ENCODE measurements at places on chromosomes 2 and 18.

- no peak for DNase-seq
Measured at GRCh38 chr18:76953583-76954233, 131.4 kb downstream of the ZNF236 start.

DNA sequence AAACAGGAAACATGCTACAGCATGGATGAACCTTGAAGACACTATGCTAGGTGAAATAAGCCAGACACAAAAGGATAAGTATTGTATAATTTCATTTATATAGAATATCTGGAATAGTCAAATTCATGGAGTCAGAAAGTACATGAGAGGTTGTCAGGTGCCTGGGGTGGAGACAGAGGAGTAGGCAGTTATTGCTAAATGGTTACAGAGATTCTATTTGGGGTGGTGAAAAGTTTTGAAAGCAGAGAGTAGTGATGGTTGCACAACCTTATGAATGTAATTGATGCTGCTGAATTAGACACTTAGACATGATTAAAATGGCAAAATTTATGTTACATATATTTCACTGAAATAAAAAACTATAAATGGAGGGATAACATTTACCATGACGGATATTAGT is 197.4 kb downstream of the VAPA start:
- DNase-seq: no peak

DNA sequence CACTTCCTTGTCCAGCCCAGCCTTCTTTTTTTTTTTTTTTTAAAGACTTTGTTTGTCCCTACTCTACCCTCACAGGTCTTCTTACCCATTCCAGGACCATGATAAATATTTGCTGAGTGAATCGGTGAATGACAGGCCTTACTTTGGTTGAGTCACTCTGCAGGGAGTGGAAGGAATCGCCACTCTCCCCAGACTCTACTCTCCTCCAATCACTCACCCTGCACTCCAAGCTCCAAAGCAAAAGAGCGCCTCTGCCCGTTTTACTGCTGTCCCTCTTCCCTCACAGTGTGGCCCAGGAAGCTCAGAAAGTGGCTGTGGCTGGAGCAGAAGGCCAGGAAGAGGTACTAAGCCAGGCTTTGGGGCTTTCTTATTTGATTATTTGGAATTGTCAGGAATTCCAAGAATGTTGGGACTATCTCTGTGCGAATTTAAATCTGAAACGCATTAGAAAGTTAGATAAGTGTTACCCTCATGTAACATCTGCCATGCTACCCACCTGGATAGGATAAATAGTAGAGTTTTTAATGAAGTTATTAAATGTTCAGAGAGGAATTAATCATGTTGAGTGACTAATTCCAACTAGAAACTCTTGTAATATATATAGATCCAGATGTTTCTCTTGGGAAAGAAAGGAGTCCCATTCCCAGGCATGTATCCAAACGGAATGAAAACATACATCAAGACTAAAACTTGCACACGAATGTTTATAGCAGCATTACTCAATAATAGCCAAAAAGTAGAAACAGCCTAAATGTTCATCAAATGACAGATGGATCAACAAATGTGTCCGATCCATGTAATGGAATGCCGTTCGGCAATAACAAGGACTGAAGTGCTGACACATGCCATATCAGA is 43.0 kb upstream of the CHMP1B start:
- no peak for DNase-seq

DNA sequence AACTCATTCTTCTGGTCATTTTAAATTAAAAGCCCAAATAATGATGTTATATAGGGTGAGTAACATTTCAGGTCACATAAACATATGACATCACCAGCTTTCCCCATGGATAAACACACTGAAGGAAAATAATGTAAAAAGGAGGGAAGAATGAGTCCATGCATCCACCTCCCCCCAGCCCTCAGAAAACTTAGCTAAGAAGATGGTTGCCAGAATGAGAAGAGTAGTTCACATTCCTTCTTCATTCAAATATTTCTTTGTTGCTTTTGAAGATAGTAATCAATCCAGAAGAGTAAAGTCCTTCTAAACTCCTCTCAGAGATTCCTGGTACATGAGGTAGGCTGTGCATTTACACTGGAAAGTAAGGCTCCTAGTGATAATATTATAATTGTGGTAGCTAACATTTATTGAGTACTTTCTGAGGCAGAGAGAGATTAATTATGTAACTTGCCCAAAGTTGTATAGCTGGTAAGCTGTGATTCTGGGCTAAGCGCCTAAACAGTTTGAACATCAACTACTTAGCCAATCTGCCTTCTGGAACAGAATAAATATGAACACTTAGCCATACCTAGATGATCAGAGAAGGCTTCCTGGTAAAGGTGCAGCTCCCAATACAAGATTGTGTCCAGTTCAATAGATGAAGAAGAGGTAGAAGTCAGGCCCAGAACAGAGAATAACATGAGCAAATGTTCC is 256.7 kb upstream of the FN1 start:
- no peak for DNase-seq

DNA sequence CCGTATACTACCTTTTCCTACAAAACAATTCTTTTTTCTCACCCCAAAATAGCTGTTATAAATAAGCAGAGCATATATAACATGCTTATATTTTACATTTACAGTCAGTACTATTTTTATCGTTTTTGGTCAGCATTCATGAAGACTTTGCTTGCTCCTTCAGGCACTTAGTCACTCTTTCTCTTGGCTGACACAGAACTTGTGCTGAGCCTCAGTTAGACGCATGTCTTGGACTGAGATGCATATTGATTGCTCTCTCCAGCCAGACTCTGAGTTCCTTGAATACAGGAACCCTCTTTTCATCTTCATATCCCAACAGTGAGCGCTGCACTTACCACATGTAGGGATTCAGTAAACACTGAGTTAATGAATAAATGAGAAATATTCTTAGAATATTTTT is 158.3 kb downstream of the RTN4 start:
- no peak for DNase-seq

DNA sequence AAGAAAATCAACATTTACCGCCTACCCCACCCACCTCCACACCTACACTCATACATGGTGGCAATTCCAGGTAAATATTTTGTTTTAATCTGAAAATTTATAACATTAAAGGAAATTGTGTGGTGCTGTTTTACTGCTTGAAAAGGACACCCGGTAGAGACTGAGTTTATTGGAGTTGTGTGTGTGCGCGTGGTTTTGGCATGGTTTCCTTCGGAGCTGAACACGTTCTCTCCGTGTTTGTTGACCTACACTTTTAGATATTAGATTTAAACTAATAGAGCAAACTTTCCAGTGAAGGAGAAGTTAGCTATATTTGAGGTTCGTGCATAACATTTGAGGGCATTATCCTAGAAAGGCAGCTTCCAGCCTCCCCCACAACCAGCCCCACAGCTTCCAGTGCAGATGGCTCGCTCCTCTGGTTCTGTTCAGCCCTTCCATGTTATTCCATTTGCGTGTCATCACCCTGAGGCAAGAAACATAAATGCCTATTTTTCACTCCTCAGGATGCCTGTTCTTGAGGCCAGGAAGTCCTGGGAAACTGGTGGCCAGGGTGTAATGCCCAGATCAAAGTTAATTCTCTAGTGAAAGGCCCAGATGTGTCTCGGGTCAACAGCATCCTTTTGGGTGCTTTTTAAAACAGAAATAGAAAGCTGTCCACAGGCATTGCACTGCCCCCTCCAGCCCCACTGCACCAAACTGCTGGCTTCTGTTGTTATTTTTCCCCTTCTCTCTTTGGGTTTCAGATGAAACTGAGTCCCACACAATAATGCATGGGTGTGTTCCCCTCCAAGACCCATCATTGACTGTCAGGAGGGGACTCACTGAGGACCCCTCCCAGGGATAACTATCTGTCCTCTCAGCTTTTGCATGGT is 190.2 kb downstream of the SETBP1 start:
- no peak for DNase-seq

GRCh38 chr18:35038881-35039491 is 2.2 kb upstream of the MAPRE2 start:
- no peak for DNase-seq

- DNase-seq: no peak
Measured at GRCh38 chr2:221075203-221075602, 496.9 kb downstream of the EPHA4 start.

DNA sequence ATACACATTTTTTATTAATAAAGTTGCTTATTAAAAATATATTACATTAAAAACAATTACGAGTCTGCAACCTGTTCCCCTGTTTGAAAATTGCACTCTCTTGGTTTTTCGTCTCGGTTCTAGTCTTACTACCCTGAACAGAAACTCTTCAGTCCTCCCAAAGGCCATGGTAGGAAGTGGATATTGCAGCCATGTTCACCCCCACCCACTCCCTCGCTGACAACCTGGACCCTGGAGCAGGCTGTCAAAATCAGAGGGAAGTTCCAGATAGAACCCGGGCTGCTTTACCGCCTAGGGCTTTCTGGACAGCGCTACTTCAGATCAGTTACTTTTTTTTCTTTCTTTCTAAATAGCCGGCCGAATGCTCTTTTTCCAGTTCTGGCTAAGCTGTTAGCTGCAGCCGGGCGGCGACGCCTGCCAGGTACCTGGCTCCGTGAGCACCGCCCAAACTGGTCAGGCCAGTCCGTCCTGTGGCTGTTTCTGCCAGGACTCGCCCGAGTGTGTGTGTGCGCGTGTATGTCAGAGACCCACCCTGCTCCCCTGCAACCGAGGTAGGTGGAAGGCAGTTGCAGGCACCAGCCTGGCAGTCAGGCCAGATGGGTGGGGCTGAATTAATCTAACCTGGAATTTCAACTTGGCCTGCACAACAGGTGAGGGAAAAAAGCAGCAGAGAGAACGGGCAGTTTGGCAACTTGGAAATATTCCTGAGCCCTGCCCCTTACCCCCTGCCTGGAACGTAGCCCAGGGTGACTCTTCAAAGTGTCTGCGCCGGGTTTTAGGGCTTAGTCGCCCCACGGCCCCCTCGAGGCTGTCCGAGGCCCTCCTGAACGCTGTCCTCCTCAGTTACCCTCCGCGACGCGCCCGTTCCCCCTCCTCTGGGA is 1.1 kb upstream of the TET3 start:
- DNase-seq: no peak

GRCh38 chr2:234029150-234029733 is 21.3 kb upstream of the SPP2 start:
- no peak for DNase-seq

- DNase-seq: no peak
Measured at GRCh38 chr18:50955253-50955652, 12.6 kb upstream of the ELAC1 start.

GRCh38 chr18:75209129-75209950 is at the start of gene PTGR3:
Gene PTGR3, minus strand, starts transcription at chr18:75209139. Its CDS starts 81 bp downstream, at chr18:75209058.
- peak; percentile 57 for DNase-seq

GRCh38 chr2:113112871-113113270 is 14.5 kb upstream of the IL1RN start:
- no peak for DNase-seq

DNA sequence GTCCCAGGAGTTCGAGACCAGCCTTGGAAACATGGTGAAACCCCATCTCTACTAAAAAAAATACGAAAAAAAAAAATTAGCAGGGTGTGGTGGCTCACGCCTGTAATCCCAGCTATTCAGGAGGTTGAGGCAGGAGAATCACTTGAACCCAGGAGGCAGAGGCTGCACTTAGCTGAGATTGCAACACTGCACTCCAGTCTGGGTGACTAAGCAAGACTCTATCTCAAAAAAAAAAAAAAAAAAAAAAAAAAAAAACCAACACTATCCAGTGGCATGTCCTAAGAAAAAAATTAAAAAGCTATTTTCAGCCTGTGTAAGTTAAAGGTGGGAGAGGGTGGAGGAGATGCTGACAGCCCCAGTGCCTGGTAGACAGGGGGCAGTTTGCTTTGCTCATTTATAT is 32.2 kb upstream of the REL start:
- DNase-seq: no peak

GRCh38 chr2:6545795-6546194 is 319.9 kb downstream of the CMPK2 start:
- DNase-seq: no peak

- DNase-seq: no peak
Measured at GRCh38 chr2:33144243-33144642, 197.5 kb downstream of the LTBP1 start.

- no peak for DNase-seq
Measured at GRCh38 chr2:235378246-235378645, 115.6 kb upstream of the AGAP1 start.

DNA sequence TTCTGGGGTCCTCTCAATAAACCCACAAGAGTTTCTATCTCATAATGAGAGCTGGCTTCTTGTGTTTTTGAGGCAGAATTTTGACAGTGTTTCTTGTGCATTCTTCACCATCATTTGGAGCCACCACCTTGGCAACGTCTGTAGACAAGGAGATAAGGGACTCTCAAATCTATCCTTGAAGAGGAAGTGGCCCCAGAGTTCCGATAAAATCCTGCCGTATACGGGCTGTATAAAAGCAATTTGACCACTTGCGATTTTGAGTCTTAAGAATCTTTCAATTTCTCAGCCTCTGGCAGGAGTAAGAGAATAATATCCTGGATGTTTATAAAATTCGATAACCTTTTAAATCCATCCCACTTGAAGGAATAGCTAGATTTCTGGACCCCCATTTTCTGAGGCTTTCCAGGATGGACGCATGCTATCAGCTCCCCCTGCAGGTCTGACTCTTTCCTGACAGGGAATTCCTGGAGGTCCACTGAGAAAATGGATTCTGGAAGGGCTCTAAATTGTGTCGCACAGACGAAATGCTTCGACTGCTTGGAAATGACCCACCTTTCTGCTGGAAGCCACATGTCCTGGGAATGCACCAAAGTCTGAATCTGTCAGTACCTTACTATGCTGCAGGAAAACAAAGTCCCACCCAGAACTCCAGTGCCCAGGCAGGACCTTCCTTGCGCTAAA is 54.1 kb downstream of the E2F6 start:
- no peak for DNase-seq

DNA sequence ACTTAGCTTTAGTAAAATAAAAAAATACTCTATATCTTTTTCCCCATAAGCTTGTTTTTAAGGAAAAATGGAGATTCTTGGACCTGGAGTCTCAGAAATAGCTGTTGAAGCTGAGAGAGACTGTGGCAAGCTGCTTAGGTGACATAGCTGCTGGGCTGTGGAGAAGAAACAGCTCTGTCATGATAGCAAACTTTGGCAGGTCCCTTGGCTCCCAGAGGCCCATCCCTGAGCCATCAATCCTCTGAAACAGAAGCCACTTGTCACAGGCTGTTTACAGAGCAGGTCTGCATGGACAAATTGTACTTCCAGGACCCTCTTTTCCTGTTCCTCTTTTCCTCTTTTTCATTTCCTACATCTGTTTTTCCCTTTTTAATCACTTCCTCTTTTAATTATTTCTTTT is 1370.1 kb upstream of the CRIM1 start:
- DNase-seq: no peak

Data from nucleus accumbens (tissue), 56 donors.